ENCODE measurements at places on chromosomes 4 and X. TPM values are rescaled to one million over a fixed set of nuclear protein-coding genes. Genes with fewer than 3 reads are reported as not detected.

GRCh38 chr4:2251795-2252529, 9.9 kb downstream of the MXD4 start:
- DNase-seq, result peak; percentile 42

ASMT gene
- not detected for total RNA-seq

HHIP gene
- total RNA-seq, result 0.31 TPM

FAT1 gene
- total RNA-seq, result 70.3 TPM

GABRE gene
- 16.2 TPM for total RNA-seq

CCDC149 gene
- total RNA-seq, result 6.7 TPM

GRIA2 gene
- not detected for total RNA-seq

Measured in right atrium auricular region (tissue), 2 donors.